HS-5 (cell line): ENCODE measurements at places on chromosomes 3 and 15.

- DNase-seq = no peak
Measured at GRCh38 chr15:67033571-67034044, 31.8 kb upstream of the SMAD3 start.

- DNase-seq = no peak
Measured at GRCh38 chr3:13884851-13885703, 5.2 kb upstream of the WNT7A start.

- DNase-seq = no peak
Measured at GRCh38 chr15:57422113-57422754, 45.9 kb downstream of the CGNL1 start.

- no peak for DNase-seq
Measured at GRCh38 chr15:33785366-33785765, 182.9 kb upstream of the CHRM5 start.

GRCh38 chr3:160061525-160061924, 72.9 kb downstream of the IL12A start:
- DNase-seq = no peak

DNA sequence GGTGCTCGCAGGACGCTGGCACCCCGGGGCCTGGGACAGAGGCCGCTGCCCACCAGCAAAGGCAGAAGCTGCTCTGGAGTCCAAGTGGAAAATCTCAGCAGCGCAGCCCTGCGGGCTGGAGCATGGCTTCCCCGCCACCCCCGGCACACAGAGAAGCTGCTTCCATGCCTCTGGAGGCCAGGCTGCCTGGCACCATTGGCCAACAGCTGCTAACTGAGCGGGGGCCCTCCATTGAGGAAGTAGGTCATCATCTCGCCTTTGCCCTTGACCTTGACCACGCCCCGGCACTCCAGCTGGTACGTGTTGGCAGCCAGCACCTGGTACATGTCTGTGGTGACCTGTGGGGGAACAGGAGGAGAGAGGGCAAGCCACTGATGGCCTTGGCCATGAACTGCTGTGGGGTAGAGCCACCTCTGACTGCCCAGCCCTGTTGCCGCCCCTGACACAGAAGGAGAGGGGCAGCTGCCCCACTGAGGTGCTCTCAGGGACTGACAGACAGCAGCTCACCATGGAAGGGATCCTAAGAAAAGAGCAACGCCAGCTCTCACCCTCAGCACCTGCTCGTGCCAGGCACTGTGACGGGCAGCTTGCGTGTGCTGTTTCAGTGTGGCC, 82.8 kb downstream of the SEC22A start:
- DNase-seq = no peak

DNA sequence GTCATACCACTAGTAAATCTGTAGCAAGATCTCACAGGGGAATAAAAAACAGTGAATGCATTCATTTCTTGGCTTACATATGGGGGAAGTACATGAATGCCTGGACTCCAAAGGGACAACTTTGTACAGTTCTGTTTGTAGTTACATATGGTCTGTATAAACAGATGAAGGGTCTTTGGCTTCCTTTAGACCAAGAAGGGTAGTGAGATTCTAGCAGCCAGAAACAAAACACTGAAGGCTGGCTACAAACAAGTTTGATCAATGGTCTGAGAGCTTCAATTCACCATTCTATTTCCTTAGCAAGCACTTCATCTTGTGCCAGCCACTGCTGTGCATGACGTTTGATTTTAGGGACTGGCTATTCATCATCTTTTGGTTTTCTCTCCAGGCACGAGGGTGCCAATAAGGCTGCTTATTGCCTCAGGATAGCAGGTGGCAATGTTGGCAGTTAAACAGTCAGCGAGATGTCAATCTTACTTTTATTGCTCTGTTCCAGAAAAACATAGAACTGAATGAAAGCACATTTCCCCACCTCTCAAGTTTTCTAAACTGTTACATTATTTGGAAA, 313.7 kb upstream of the COL8A1 start:
- DNase-seq = no peak

DNA sequence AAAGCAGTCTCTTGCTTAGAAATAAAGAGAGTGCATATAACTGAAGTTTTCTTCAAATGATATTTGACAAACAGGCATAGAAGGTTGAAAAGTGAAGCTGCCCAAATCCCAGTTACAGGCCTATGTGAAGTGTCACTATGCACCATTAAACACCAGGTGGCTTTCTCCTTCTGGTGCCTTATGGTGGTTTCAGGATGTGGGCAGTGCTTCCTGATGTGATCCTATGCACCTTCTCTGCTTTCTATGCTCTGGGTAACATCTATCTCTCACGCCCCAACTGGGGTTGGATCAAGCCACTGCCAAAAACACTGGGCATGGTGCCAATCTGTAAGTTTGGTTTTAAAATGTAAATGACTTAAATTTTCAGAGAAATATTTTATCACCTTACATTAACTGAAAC, 744.7 kb downstream of the TUSC7 start:
- DNase-seq = no peak

DNA sequence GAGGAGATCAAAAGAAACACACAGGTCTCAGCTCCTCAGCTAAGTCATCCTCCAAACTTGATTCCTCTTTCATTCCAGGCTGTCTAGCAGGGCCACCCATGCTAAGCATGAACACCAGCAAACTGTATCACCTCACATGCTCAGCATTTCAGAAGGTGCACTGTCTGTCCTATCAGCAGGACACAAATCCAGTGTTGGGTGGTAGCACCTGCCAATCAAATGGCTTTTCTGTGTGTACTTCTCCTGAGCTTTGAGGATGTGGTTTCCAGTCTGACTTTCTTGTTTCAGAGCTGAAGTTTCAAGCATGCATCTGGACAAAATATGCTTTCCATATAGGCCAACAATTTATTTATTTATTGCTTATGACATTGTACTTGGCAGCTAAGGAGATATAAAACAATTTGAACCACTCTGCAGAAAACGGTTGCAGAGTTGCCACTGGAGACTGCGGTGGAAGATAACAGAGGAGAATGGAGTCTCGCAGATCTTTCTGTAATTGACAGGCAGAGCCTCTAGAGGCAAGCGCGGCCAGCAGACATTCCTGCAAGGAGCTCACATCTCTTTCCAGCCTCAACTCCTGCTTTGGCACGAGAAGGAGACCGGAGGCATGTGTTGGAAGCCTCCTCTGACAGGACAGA, 167.1 kb upstream of the WNT5A start:
- no peak for DNase-seq

GRCh38 chr15:45180648-45181436, 6.9 kb downstream of the SHF start:
- DNase-seq = no peak

DNA sequence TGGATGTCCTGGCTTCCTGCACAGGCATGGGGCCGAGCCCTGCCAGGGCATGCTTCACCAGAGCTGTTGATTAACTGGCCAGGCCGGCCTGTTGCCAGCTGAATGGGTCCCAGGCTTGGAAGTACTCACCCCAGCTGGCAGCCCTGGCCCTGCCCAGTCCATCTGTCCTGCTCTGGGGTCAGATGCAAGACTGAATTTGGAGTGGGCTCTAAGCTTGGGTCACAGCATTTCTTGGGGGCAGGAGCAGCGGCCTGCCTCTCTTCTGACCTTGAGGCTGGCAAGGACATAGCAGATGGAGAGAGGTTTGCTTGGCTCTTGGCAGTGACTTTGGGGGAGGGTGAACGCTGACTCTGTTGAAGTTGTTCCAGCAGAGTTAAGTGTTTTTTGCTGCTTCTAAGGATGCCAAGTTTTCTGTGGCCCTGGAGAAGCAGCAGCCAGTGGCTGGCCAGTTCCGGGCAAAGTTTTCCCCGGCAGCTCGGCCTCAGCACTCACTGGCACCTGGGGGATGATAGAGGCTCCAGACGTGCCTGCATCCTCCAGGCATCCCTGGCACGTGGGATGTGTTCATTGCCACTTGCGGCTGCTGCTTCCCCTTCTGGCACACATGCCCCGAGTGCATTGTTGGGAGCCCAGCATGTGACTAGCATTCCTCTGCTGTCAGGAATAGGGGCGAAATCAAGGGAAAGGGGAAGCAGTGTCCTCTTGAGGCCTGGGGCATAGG, 22.9 kb downstream of the PDIA5 start:
- no peak for DNase-seq

DNA sequence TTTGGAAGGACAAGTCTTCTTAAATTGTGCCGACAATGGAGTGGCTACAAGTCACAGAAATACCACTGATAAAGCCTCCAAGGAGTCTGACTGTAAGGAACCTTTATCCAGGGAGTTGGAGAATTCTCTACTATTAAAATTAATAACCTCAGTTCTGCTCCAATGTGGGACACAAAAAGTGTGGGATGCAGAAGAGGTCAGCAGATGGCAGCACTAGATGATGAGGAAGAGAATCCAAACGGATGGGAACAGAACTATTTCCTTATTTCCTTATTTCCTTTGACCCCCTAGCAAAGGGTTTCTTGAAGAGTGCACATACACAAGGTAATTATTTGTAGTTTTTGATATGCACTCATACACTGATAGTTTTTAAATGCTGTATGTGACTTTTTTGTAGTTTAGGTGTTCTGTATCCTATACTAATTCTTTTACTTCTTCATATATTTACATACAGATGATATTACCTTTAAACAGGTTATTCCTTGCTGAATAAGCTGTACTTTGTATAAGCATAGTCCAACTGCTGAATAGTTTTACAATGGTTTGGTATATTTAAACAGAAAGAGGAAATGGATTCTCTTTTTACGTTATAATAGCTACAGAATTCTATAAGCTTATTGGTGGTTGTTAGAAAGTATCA, 25.6 kb upstream of the NLGN1 start:
- DNase-seq = peak; percentile 16

GRCh38 chr3:120773932-120774331, 31.4 kb downstream of the GTF2E1 start:
- DNase-seq = no peak

DNA sequence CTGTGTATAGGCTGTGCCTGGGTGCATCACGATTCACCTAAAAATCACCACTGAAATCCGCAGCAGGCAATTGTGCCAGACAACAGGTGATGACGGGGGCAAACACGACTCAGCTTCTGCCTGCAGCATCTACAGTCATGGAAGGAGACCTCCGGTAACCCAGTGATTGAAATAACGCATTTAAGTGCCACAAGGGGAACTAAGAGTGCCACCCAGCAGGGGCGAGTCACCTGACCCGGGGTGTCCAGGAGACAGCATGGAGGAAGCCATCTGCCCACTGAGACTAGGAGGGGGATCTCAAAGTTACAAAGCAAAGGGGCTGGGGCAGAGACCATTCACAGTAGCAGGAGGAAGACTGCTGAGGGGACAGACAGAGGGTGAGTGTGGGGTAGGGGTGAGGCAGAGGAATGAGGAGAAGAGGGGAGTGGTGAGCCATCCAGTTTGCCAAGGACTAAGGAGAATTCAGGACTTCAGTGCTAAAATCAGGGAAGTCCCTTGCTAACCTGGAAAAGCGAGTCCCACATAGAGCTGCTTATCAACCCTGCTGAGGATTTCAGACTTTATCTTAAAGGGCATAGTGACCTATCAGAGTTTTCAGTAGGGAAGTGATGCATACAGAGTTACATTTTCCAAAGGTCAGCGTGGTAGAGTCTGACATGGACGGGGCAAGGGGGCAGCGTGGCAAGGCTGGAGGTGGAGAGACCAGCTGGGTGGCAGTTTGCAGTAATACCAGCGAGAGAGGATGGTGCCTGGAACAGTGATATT, 256.7 kb upstream of the HES1 start:
- no peak for DNase-seq

- no peak for DNase-seq
Measured at GRCh38 chr3:186937017-186937875, 6.9 kb downstream of the ST6GAL1 start.

GRCh38 chr15:84987949-84988624, 6.4 kb downstream of the PDE8A start:
- DNase-seq = no peak

- DNase-seq = no peak
Measured at GRCh38 chr3:16528106-16528505, 14.6 kb upstream of the RFTN1 start.

GRCh38 chr3:61371123-61371522, 119.9 kb upstream of the FHIT start:
- DNase-seq = no peak

- DNase-seq = no peak
Measured at GRCh38 chr15:37098468-37099318, 1.7 kb downstream of the MEIS2 start.

GRCh38 chr15:67504796-67505195, 16.1 kb upstream of the C15orf61 start:
- no peak for DNase-seq

GRCh38 chr3:99430348-99431134, 207.9 kb upstream of the COL8A1 start:
- no peak for DNase-seq

GRCh38 chr3:125403789-125404188, 28.7 kb upstream of the ZNF148 start:
- DNase-seq = no peak

DNA sequence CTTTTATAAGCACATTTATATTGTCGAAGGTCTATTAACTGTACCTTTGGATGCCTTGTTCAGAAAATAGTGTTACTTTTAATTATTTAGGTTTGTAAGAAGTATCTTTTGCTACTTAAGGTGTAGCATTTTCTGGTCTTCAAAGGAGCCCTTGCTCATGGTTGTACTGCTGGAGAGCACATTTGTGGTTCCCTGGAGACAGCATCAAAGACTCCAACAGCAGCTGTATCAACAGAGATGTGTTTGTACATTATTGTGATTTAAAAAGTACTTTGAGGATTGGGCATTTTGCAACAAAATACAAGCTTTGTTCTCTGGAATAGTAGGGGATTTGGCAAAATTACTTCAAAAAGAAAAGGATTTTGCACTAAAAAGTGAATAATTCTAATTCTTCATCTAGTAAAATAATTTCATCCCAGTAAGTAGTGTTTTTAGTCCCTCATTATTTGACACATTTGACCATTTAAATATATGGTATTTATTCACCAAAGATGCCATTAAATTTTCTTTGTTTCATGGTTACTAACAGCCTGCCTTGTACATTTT, 16.5 kb downstream of the TBC1D23 start:
- no peak for DNase-seq

GRCh38 chr3:99624496-99625236, 13.7 kb upstream of the COL8A1 start:
- DNase-seq = no peak

- DNase-seq = no peak
Measured at GRCh38 chr15:78225783-78226541, 8.4 kb downstream of the ACSBG1 start.

DNA sequence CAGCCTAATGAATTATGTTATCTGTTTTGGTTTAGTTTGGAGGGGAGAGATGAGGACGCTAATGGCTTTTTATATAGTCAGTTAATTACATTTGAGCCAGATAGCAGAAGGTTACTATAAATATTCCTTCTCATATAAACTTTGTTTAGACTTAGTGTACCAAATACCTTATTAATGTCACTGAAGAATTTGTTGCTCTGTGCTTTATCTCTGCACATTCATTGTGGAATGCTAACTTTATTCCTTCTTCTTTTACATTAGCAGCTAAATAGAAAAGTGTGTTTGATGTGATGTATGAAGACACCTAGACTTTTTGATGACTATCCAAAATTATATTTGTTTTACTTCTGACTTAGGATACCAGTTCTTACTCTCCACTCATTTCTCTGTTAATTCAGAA, 105.2 kb downstream of the EPHA3 start:
- DNase-seq = no peak

GRCh38 chr15:40467261-40467615, 3.5 kb upstream of the CHST14 start:
- DNase-seq = no peak
